T-helper 1 cell (primary cell): ENCODE measurements at places on chromosomes 12 and 14.
A peak's percentile ranks its signal among the peaks of the same experiment; 100 is the strongest.

DNA sequence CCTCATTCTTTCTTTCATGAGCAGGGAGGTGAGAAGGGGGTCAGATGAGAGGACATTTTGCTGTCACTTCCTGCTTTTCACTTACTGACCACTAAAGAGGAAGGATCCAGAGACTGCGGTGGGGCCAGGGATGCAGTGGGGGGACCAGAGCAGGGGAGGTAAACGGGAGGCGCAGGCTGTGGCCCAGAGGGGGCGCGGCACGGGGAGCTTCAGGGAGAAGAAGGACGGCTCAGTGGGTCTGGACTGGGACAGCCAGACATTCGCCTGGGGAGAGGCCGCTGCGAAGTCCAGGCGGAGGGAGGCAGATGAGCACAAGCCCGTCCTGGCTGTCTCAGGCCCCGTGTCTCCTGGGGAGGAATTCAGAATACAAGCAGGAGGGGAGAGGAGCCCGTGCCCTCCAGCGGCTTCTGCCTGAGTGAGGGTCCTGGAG is 41.2 kb downstream of the SLC6A12 start:
- no peak for DNase-seq

GRCh38 chr14:22481546-22481945 is 107.5 kb downstream of the DAD1 start:
- no peak for DNase-seq

GRCh38 chr12:42332301-42333285 is 6.6 kb downstream of the PPHLN1 start:
- DNase-seq, result no peak

GRCh38 chr14:52397844-52398243 is 83.7 kb downstream of the PTGER2 start:
- no peak for DNase-seq

DNA sequence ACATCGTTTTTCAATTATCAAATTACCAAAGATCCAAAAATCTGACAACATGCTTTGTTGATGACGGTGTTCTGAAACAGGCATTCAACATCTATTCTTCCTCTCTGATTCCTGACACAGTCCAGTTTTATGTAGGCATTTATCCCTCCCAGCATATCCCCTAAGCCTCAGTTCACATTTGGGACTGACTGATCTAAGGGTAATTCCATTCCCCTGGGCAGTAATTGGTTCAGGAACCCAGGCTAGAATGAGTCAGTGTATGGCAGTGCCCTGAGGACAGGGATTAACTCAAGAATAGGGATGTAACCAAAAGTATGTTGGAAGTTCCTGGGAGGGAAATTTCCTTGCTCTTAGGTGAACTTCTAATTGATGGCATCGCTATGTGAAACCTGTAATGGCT is 10.3 kb upstream of the PCNX1 start:
- DNase-seq, result no peak

DNA sequence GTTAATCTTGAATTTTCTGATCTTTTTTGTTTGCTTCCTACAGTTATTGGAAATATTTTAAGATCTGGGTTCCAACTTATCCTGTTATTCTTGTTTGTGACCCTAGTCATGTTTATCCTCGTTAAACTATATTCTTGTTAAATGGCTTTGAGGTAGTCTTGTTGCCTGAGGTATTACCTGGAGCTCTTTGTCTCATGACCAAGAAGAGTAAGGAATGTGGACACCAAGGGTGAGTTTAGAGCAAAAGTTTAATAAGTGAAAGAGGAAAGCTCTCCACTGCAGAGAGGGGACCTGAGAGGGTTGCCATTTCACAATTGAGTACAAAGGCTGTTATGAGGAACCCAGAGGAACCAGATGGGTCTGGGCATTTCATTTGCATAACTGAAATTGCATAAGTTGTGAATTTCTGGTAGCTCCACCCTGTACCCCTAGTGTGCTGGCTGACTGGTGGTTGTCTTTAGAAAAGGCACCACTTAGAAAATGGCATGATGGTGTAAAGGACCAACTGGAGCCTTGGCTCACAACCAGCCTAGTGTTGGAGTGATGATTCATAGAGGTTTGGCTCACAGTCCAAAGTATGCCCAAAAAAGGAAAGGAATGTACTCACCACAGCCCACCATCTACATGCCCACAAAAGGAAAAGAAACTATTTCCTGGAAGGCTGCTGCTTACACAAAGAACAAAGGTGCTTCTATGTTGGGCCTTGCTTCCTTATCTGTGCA is 36.7 kb upstream of the RESF1 start:
- no peak for DNase-seq

DNA sequence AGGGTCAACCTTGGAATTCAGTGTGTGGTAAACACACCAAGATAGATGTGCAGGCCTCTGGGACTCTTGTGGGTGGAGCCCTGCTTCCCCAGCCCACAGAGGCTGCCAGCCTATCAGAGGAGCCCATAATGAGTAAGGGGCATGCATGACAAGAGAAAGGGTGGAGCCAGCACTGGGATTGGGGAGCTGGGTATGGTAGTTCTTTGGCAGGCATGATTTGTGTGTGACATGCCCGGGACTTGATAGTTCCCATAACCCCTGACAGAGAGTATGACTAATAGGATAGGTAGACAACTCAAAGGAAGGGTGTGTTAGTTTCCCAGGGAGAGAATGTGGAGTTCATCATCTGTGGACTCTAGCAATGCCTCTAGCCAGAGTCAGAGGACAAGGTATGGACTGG is 143.0 kb downstream of the EMP1 start:
- DNase-seq, result no peak

DNA sequence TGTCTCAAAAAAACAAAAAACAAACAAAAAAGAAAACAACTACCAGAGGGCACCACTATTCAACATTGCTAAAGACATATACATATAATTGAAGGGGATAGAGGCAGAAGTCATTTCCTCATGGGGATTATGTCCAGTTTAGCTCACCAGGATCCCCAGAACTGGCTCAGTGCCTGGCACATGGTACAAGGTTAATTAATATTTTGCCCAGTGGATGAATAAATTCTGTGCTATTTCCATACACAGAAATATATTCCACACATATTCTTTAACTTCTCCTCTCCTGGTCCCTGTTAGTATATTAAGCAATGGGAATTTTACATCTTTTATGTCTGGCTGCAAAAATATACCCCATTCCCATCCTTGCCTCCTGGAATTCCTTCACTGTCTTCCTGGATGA is 6.7 kb downstream of the FOS start:
- DNase-seq, result no peak

DNA sequence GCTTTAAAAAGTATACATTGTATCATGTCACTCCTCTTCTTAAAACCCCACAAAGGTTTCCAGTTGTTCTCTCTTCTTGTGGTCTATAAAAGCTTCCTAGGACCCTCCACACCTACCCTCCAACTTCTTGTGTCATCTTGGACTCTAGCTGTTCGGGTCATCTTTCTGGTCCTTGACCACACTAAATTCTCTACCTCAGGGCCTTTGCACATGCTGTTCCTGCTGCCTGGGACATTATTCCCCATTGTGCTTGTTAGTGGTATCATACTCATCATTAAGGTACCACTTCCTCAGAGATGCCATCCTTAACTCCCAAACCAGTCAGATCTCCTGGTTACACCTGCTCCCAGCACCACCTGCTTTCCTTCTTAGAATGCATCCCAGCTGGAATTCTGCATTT is 294.0 kb downstream of the KSR2 start:
- no peak for DNase-seq

DNA sequence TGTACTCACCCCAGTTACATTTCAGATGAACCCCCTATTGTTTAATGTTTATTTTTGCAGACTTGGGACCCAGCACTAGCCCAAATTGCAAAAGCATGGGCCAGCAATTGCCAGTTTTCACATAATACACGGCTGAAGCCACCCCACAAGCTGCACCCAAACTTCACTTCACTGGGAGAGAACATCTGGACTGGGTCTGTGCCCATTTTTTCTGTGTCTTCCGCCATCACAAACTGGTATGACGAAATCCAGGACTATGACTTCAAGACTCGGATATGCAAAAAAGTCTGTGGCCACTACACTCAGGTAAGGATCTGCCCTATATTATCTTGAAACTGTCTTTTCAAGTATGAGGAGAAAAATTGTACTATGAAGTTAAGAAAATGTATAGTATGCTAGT is 1.2 kb downstream of the GLIPR1 start:
- DNase-seq, result no peak

- DNase-seq, result no peak
Measured at GRCh38 chr12:34051486-34051885, 29.2 kb downstream of the ALG10 start.

DNA sequence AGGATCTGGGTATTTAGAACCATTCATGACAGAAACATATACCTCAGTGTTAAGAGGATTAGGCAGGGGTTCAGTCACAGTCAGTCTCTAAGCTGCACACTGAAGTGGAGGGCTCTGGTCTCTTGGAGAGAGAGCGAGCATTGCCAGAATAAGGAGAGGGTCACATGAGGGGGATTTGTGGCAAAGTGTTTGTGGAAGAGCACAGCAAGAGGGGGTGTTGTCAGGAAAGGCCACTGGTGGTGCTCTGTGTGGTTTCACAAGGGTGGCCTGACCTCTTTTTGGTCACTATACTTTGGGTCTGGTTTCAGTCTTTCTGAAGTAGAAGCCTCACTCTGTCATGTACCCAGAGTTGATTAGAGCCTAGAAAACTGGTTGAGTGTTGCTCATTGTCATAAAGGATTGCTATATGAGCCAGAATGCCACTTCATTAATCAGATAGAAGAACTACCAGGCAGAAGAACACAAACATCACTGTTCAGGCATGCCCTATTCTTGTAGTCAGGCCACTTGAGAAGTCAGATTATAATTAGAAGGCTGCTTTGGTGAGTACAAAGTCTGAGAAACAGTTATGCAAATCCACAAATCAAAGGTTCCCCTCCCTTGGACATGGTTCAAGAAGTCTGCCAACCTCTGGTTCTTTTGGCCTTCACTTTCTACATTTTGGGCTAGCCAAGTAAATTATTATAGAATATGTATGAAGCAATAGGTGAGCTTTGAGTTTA is 8.4 kb downstream of the TMEM19 start:
- no peak for DNase-seq

DNA sequence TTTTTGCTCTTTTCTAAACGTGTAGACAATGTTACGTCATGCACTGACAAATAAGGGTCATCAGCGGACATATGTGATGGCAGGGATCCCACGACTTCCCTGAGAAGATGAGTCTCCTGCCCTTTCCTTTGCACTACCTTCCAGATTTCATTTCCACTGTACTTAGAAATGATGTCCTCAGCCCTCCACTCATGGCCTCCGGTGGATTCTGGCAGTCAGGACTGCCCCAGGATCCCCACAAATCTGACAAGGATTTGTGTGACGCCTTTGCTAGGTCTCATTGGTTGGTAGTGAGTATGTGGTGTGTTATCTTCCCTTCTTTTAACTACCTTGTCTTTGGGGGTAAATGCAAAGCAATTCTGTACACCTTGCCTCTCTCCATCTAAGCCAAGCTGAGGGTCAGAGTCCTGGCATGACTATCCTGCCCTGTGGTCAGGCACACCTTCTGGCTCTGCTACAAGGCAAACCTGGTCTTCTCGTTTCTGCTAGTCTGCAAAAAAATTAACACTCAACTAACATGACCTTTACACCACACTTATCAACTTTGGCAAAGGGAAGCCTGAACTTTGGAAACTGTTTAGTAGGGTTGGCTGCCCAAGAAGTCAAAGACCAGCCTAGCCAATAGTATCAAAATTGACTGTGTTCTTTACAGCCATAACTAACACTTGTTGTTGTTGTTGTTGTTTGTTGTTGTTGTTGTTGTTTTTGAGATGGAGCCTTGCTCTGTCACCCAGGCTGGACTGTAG is 17.3 kb upstream of the DHRS4 start:
- no peak for DNase-seq

- DNase-seq, result no peak
Measured at GRCh38 chr14:68379510-68380328, 413.1 kb downstream of the ZFP36L1 start.

DNA sequence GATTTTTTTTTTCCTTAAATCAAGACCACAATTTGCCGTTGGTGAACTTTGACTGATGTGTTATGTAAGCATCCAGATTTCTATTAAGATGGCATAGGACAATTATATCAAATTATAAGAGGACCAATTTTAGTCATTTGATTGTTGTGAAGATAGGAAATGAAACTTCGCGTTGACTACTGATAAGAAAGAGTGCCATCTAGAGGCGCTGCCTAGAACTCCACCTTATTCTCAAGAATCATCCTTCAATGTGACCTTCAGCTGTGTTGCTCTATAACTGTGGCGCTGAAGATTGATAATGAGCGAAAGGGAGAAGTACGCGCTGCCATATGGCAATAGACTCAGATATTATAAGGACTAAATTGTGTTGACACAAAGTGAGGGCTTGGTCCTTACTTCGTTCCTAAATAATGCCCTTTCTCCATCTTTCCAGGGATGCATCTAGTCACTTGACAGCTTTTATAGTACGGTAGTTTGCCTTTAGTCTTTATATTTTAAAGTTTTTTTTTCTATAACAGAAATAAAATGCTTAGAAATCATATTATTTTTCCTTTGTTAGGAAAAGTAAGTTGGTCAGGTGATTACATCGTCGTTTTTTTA is 350.8 kb upstream of the STXBP6 start:
- no peak for DNase-seq

- DNase-seq, result peak; percentile 96
Measured at GRCh38 chr12:68119724-68120211, 39.8 kb downstream of the IFNG start.

GRCh38 chr12:3520711-3521110 is 29.7 kb downstream of the PRMT8 start:
- no peak for DNase-seq

DNA sequence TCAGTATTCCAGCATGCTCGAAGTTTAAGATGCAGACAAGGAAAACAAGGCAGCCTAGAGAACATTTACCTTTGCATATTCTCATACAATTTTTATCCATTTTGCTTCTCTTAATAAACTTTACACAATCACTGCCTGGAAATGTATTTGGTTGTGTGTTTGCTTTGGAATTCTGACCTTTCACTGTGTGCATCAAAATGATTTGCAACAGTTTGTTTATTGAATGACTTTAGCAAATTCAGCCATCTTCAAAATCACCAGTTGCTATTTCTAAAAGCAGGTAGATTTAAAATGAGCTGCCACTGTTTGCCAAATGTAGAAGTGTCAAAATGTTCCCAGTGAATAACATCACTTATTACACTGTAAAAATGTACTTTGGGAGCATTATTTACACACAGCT is 669.9 kb downstream of the SLC16A7 start:
- DNase-seq, result no peak

- DNase-seq, result no peak
Measured at GRCh38 chr12:114030451-114030850, 64.3 kb upstream of the RBM19 start.

DNA sequence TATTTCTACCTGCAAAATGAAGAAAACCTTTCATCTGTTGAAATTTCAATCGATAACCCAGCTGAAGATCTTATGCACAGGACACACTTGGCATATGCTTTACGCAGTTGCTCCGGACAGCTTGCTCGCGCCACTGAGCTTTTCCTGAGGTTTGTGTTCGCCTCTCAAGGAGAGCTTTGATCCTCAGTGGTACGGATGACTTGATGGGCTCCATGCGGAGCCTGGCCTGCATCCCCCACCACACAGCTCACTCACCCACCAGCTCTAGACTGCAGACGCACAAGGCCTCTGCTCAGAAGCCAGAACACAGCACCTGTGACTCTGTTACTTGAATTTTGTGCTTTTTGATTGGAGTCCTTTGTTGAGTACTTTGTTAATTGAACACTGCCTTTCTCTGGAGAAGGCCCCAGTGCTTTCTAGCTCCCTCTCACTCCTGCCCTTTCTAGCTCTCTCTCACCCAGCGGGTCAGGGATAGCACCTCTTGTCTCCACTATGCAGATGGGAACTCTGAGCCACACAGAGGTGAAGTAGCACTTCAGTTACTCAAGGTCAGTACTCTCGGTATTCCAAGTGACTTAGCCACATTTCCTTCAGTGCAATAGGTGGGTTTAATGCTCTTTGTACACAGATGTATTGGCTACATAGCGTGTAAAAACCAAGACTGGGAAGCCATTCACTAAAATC is 52.1 kb downstream of the TBC1D30 start:
- no peak for DNase-seq

GRCh38 chr12:94586589-94587259 is 63.6 kb downstream of the TMCC3 start:
- no peak for DNase-seq
